HL-60 (cell line): ENCODE measurements at places on chromosomes 6 and 20.

DNA sequence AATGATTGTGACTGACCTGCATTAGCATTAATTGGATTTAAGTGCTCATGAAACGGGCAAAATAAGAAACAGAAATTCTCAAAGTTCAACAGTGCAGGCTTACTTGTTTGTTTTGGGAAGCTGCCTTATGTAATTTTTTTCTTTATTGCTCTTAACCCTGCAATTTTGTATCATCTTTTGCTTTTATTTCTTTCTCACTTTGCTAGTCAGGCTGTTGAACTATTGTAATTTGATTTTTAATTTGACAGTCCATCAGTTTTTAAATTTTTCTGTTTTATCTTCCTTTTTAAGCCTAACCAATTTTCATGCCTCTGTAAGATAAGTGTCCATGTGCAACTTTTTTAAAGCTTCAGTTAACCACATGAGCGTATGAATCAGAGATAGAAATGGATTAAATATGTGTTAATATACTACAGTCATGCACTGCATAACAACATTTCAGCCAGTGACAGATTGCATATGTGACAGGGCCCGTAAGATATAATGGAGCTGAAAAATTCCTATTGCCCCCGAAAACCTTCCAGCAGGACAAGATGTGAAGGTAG lies 44.6 kb downstream of the PEX7 start:
- DNase-seq: no peak

- DNase-seq: no peak
Measured at GRCh38 chr6:15962449-15962764, 166.5 kb upstream of the MYLIP start.

DNA sequence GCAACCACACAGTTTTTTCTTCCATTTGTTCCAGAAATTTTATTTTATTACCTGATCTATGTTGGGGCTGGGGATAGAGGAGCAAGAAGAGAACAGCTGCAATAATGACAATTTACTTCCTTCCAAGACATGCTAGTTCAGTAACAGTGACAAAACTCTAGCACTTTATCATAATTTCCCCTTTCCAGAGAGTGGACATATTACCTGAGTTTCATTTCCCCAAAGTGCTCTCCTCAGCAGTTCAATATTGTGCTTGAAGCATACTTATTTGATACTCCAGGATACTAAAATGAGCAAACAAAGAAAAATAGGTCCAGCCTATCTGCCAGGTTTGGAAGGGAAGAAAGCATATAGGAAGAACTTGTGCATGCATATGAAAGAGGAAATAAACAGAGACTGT lies 157.7 kb downstream of the ID4 start:
- no peak for DNase-seq

GRCh38 chr6:134174672-134175531 lies 122.5 kb upstream of the SLC2A12 start:
- peak; percentile 67 for DNase-seq

GRCh38 chr20:48721324-48722001 lies 106.3 kb downstream of the PREX1 start:
- DNase-seq: no peak

DNA sequence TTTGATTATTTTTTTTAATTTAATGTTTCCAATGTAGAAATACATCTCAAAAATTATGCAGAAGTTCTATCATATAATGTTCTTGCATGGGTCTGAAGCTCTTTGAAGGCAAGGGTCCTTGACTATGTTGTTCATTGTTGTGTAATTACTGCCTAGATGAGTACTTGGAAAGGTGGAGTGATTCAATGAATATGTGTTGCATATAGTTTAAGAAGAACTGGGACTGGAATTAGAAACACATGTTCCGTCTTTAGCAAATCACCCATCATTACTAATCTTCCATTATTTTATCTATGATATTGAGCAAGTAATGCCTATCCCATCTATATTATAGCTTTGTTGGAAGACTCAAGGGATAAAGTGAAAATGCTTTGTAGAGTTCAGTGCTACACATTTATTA lies 147.3 kb downstream of the LAMA2 start:
- DNase-seq: no peak

DNA sequence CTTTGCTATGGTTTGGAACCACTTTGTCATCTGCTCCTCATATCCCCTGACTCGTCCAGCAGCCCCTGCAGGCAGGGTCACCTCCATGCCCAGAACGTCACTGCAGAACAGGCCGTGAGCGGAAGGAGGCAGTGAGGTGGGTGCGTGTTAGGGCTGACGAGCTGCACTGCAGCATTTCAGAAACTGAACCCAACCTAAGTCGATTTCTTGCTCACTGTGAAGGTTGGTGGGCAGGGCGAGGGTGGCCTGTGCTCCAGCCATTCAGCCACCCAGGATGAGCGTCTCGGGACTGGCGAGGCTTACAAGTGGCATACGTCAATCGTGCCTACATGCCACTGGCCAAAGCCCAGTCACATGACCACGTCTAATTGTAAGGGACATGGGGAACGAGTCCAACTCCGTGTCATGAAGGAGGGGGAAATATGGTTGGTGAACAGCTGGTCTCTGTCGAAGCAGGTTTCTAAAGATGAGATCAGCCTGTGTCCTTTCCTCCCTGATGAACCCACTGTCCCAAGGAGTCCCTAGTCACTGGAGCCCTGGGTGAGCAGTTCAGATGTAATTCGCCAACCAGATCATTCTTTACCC lies 289.1 kb downstream of the TAF4 start:
- no peak for DNase-seq

DNA sequence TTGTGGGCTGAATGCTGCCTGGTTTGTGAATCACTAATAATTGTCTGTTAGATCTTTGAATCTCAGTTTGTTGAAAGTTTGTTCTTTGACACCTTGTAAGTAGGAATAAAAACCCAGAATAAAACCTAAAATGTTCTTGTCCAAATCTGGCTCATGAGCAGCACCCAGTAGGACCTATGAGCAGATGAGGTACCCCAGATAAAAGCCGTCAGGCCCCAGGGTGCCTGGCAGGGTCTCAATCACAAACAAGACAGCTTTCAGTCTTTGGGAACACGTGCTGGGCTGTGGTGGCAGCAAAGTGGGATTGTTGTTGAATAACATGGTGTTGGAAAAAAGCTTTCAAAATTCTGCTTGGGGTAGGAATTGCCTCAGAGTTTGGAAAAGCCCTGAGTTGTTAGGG lies 52.1 kb upstream of the ECI2 start:
- DNase-seq: no peak

GRCh38 chr6:36127462-36128016 lies 2.8 kb upstream of the MAPK13 start:
- DNase-seq: no peak

DNA sequence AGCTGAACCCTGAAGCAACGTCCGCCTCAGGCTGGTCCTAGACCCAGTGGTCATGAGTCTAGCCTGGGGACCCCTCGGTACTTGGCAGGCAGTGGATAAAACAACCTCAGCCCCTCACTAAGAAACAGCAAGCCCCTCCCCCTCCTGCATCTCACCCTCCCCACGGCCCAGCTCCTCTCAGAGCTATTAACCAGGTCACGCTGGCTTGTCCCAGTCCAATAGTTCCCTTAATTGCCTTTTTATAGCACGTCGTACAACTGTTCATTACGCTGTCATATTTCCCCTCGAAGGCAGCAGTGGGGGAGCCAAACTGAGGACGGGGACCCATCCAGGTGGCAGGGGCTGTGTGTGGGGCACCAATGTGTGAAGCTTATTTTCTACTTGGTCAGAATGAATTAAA lies 8.6 kb upstream of the SLC32A1 start:
- no peak for DNase-seq

- DNase-seq: no peak
Measured at GRCh38 chr6:138063726-138064125, 43.5 kb downstream of the PERP start.

DNA sequence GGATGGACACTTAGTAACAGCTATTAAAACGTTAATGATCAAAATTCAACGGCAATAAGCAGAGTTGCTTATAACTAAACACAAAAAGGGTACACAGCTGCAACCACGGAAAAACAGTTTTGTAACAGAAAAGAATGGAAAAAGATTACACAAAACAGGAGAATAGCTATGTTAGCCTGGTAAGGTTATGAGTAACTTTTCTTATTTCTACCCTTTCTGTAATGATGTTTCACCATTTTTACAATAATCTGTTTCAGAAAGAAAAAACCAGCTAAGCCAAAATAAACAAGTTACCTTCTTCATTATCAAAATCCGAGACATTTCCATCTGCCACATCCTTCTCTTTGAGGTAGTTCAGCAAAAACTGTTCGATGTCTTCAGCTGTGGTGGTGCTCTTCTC lies 27.4 kb downstream of the TTI1 start:
- no peak for DNase-seq

DNA sequence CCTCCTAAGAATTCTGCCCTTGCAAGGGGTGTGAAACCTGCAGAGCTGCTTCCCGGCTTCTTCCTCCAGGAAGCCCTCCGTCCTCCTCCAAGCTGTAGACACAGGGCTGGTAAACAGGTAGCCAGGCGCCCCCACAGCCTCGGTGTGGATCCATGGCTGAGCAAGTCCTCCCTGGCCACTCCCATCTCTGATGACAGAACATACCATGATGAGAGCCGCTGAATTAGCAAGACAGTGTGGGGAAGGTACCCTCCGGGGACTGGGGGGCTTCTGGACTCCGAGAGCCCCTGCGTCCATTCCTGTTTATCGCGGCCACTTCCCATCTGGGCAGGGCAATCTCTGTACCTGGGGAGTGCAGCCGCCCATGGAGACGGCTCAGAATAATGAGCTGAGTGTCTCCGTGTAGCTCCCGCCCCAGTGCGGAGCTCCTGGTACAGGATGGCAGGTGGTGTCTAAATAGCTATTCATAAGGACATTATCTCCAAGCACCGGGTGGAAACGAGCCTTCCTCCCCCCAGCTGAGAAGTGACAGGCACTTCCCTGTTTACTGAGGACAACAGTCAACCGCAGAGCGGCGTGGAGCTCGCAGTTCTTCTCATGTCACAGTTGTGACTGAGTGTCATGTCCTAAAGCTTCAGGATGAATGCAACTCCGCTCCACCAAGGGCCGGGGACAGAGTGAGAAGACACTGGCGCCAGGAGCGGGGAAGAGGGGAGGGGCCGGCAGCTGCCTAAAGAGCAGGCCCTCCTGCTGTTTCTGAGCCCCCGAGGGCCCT lies 22.7 kb upstream of the NTSR1 start:
- DNase-seq: peak; percentile 74

GRCh38 chr6:117168296-117169063 lies 96.9 kb upstream of the VGLL2 start:
- DNase-seq: no peak

- no peak for DNase-seq
Measured at GRCh38 chr6:166415306-166415705, 32.6 kb upstream of the MPC1 start.

DNA sequence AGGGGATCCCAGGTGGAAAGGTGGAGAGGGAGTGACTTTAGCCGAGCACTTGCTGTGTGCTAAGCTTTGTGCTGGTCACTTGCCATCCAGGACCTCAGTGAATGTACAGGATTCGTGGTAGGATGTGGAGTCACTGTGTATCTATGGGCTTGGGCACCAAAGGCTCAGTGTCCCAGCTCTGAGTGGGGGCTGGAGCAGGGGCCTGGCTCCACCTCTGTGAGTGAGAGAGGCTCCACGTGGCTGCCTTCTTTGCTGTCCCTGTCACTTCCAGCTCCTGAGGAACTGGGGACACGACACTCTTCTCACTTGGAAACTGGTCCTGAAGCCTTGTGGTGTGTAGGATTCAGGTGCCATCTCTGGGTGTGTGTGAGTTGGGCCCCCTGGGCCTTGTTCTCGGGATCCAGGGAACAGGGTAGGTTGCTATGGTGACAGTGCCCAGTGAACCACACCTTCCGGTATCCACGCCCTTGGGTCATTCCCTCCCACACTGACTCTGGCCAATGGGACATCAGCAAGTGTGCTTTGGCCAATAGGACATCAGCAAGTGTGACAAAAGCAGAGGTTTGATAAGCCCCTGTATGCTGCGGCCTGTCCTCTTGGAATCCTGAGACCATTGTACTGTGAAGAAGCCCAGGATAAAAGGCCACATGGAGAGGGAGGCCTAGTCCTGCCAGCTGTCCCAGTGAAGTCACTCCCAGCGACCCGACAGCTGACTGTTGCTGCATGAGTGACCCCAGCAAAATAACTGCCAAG lies 87.7 kb downstream of the CDH22 start:
- no peak for DNase-seq

- no peak for DNase-seq
Measured at GRCh38 chr6:38039502-38039901, 220.0 kb downstream of the ZFAND3 start.

DNA sequence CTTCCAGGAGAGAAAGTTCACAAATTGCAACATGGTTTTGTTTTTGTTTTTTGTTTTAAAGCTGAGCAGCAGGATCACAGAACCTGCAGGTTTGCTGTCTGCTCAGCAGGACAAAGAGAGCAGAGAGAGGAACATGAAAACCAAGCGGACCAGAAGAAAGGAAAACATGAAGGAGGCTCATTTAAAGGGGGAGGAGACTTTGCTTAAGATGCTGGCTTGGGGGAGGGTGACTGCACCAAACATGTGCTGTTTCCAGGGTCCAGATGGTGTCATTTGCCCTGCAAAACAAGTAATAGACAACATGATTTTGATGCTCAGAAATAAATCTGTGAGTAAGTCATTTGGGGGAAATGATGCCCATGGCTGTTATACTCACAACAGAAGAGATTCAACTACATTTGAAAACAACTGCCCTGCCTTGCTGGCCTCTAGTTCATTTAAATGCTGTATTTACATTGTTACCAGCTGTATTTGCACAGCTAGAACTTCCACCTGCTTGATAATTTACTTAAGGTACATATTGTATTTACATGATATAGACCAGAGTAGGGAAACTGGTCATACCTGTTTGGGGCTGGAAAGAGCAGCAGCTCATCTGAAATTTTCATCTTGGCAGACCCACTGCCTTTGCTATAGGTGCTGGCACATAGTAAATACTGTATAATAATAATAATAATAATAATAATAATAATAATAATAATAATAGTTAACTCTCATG lies 32.2 kb upstream of the CHD6 start:
- no peak for DNase-seq

- DNase-seq: no peak
Measured at GRCh38 chr6:3026791-3027626, 27.3 kb downstream of the NQO2 start.

DNA sequence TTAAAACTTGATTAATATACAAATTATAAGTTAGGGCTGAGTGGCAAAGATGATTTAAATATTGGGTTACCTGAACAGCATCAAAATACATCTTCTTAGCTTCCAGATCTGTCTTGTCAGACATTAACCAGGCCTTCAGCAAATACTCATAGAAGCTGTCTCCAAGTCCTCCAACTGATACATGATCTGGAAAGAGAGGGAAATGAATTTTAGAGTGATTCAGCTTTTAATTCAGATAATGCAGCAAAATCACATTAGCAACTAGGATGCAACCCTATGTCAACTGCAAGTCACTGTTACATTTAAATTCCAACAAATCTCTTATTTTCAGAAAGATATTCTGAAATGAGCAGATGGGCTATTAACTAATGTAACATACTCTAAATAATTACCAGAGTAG lies 115.2 kb upstream of the FAM184A start:
- no peak for DNase-seq

DNA sequence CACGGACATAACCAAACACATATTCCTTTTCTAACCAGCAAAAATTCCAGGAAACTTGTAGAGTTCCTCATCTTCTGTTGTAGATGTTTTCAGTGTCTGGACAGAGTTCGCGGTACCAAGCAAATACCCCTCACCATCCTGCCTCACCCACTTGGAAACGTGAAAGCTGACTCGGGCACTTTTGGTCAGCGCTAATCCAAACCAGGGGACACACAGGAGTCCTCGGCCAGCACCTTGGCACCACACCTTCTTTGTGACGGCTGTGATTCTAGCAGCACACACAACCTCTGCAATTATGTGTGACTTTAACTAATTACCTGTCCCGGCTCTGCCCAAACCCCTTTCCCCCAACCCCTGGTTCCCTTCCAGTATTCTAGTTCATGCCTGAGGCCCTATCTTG lies 58.1 kb downstream of the PLAGL1 start:
- no peak for DNase-seq
